T-helper 2 cell (primary cell): ENCODE measurements at places on chromosomes 12 and 14.
A peak's percentile ranks its signal among the peaks of the same experiment; 100 is the strongest.

DNA sequence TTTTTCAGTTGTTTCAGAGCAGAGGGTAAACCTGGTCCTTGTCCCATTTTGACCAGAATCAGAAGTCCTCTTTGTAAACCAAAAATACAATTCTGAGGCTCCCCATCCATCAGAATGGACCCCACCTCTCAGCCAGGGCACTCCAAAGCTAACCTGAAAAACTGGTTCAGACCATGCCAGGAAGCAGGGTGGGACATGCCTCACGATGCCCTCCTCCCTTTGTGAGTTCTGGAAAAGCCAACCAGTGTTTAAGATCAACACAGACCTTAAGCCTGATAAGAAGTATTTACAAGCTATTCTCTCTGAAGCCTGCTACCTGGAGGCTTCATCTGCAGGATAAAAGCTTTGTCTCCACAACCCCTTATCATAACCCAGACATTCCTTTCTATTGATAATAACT is 35.4 kb downstream of the TNFAIP2 start:
- no peak for DNase-seq

DNA sequence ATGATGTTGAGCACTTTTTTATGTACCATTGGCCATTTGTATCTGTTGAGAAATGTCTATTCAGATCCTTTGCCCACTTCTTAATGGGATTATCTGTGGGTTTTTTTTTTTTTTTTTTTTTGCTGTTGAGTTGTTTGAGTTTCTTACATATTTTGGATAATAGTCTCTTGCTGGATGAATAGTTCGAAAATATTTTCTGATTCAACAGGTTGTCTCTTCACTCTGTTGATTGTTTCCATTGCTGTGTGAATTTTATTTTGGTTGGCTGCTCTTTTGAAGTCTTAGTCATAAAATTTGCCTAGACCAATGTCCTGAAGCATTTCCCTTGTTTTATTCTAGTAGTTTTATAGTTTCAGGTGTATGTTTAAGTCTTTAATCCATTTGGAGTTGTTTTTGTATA is 64.5 kb downstream of the CAND1 start:
- DNase-seq, result no peak

- DNase-seq, result peak; percentile 69
These were observed 1.7 kb upstream of the AKAP6 start for GRCh38 chr14:32327255-32327961.

GRCh38 chr12:104750061-104750460 is 208.0 kb downstream of the SLC41A2 start:
- DNase-seq, result no peak

GRCh38 chr14:104433401-104434213 is 146.0 kb upstream of the C14orf180 start:
- no peak for DNase-seq

DNA sequence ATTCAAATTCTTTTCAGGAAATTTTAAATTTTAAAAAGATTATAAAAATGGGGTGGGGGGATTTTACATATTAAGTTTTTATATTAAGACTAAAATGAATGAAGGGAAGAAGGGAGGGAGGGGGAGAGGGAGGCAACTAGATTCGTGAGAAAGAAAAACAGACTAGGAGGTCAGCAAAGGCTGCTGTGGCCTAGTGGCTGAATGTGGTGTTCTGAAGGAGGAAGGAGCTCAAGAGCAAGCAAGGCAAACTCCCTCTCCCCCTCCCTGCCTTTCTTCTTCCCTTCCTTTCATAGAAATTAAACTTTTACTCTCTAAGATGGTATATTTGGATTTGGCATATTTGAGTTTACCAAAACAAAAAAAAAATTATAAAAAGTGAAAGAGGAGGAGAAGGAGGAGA is 18.1 kb downstream of the DYRK2 start:
- no peak for DNase-seq

- DNase-seq, result no peak
These were observed 127.6 kb downstream of the FSCB start for GRCh38 chr14:44379292-44379977.

DNA sequence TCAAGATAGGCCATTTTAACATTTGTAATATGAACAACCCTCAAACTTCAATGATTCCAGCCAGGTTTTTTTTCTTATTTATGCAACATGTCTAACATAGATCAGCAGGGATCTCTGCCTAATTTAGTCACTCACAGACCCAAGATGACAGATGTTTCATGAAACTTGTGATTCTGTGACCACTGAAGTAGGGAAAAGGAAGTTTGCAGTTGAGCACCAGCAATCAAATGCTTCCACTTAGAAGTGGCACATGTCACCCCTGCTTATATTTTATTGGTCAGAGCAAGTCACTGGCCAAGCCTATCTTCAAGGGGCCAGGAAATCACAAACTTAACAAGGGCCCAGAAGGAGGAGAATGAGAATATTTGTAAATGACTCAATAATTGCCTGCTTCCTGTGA is 150.6 kb downstream of the BCAT1 start:
- no peak for DNase-seq

DNA sequence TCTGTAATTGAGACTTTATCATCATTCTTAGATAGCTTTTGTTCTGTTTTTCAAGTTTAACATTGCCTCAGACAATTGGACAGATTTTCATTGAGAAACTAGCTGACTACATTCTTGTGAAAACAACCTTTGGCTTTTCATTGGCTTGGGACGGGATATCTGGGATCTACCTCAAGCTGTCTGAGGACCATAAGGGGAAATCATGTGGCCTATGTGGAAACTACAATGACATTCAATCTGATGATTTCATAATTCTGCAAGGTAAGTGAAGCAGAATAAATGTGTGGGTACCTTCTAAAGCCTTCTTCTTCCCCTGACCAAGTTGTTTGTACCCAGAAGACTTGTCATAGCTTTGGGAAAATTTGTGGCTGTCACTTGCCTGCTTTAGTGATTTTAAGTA is 133.5 kb downstream of the OTOGL start:
- DNase-seq, result no peak

DNA sequence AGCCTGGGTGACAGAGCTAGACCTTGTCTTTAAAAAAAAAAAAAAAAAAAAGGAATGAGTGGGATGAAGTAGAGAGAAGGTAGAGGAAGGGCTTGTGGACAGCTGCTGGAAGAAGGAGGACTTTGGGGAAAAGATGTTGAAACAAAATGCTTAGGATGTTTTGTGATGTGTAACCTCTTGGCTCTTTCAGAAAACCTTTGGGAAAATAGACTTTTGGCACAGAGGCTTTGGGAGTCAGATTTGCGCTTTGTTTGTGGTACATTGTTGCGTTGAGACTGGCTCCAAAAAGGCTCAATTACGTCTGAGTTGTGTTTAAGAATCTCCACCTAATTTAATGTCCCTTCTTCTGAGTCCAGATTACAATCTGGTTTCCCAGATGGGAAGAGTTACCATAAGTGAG is 32.9 kb upstream of the SPTLC2 start:
- no peak for DNase-seq

- no peak for DNase-seq
These were observed 7.6 kb upstream of the NGB start for GRCh38 chr14:77278461-77279230.

- no peak for DNase-seq
These were observed 332.2 kb downstream of the ALG10 start for GRCh38 chr12:34354239-34355200.

DNA sequence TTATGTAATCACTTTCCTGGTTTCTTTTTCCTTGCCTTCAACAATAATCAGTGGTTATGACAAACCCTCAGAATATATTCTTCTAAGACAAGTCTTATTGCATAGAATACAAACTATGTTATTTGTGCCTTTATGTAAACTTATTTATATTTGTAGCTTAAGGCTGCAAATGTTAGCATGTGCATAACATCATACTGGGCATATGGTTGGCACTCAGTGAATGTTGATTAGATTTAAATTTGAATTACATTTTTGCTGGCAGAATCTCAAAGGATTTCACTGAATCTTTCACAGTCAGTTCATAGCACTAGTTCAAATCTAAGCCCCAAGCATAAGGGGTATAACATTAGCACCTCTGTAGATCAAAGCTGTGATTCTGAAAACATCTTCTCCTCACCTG is 113.2 kb upstream of the AEBP2 start:
- DNase-seq, result no peak

DNA sequence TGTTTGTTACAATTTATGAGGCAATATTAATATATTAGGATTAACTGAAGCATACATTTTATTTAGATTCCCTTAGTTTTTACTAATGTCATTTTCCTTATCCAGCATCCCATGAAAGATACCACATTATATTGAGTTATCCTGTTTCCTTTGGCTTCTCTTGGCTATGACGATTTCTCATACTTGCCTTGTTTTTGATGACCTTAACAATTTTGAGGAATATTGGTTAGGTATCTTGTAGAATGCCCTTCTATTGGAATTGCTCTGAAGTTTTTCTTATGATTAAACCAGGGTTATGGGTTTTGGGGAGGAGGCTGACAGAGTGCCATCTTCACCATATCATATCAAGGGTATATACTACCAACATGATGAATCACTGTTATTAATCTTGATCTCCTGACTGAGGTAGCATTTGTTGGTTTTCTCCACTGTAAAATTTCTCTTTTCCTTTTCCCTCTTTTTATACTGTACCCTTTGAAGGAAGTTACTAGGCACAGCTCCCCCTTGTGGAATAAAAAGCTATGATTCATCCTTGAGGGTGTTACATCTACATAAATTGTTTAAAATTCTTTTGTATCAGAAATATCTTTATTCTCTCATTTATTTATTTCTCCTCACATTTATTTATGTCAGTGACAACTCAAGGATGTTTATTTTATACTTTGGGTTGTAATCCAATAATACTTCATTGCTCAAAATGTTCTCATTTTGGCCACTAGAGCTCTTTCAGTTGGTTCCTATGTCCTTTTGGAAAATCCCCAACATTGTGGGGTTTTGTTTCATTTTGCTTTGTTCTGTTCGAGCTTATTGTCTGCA is 239.0 kb downstream of the SLC16A7 start:
- no peak for DNase-seq

DNA sequence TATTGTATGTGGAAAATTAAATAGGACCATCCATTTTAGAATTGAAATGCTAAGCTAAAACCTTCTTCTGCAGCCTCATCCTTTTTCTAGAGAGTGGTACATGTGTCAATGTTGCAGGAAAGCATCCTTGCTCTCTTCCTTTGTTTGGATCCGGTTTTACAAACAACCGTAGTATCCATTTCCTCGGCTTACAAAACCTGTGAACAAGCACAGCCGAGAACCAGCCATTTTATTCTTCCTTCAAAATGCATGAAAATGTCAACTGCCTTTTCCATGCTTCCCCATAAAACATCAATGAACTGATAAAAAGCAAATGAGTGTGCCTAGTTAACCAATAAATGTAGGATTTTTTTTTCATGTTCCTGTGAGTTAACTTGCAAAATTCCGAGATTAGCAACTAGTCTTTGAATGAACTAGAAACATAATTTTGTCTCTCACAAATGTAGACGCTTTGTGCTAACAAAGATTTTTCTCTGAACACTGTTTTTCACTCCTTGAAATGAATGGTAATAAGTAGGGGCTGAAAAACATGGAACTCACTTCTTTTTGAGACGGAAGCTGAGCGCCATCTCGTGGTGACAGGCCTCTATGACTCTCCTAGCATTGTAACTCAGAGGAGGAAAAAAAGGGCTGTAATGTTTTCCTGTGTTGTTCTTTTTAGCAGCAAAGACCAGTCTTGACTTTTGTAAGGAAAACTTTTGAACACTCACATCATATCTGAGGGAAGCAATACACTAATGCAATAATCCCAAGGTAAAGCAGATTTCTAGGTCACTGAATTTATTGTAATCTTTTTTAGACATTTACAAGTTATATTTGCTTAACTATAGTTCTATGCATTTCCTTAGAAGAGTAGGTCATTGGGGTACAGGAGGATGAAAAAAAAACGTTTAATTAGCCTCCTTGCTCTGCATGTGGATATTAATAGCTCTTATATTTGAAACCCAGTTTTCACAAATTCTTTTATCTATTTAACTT is 157.4 kb upstream of the FOXG1 start:
- peak; percentile 17 for DNase-seq

- DNase-seq, result no peak
These were observed 55.4 kb downstream of the PLXNC1 start for GRCh38 chr12:94203796-94204195.

GRCh38 chr12:121465921-121466793 is 66.2 kb downstream of the RNF34 start:
- no peak for DNase-seq

GRCh38 chr12:107328442-107329133 is 235.2 kb upstream of the CRY1 start:
- DNase-seq, result no peak

- DNase-seq, result no peak
These were observed 52.4 kb downstream of the RFLNA start for GRCh38 chr12:124347335-124347734.

DNA sequence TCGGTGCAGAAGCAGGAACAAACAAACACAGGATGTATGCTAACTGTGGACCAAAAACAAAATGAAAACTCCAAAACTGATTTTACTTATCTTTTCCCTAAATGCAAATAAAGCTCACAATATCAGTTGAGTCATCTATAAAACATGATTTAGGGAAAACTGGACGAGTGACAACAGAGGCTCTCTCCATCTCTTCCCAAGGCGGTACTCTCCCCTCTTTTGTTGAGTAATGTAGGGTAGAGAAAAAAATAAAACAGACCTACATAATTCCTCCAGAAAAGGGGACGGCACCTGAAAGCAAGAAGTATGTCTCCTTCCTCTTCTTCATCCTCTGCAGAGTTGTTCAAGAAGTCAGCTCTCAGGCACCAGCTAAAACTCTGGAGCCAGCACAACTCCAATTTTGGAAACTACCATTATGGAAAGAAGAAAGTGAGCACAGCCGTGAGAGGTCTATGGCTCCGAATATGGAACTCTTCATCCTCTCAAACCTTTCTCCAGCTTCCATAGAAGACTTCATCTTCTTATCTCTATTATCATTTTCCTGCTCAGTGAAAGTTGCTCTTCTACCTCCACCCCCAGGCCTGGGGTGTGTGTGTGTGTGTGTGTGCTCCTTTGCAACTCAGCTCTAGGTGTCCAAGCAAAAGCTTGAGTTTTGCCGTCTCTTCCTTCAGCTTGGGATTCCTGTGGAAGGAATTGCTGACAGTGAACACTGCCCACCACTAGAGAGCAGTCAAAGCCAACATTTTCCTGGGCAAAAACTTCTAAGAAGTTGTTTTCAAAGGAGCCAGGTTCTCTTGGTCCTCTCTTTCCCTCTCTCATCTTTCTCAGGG is 155.4 kb downstream of the DIO2 start:
- DNase-seq, result no peak
